Frontal cortex (tissue), 4 donors: ENCODE measurements at places on chromosomes 1 and 21. TPM values are rescaled to one million over a fixed set of nuclear protein-coding genes. Genes with fewer than 3 reads are reported as not detected.
A peak's percentile ranks its signal among the peaks of the same experiment; 100 is the strongest.

DNA sequence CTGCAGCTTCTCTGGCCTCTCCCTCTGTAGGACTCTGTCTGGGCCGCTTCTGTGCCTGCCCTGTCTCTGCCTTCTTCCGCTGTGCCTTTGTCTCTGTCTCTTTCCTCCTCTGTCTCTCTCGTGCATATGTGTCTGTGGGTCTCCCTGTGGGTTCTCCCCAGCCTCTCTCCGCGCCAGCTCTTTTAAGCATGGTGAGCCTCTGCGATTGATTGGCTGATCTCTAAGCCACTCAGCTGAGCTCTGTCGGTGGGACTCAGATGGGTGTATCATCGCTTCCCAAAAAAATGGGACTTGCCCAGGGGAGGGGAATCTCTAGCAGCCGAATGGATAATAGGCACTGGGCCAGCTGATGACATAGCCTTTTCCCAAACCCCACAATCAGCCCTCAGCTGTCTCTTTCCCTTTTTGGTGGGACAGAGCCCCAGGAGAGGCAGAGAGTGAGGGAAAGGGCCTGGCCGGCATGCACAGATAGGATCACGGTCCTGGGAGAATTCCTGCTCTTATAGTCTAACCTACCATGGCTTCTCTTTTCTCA is at the start of gene ADAMTS4:
Gene ADAMTS4 (minus strand): TSS at position 158 of the 535 bp plus-strand sequence. CDS start 427 bp downstream, outside the sequence.
- DNase-seq, result peak; percentile 73

- DNase-seq, result no peak
These were observed 194.3 kb downstream of the RPS6KC1 start for GRCh38 chr1:213245260-213245910.

DNA sequence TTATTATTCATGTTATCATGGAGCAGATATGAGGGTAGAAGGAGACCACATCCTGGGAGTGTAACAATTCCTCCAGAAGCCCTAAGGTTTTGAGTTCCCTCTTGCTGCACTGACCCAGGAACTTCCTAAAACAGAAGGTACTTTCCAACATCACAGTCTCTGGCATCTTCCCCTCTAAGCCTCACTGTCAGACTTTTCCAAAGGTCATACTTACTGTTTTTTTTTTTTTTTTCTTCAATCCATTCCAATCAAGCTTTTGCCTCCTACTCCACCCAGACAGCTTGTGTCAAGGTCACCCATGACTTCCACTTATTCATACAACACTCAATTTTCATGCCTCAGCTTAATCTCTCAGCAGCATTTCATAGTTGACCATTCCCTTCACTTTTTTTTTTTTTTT is 18.4 kb upstream of the UQCRHL start:
- DNase-seq, result no peak

GRCh38 chr1:41650028-41650880 is 165.8 kb upstream of the EDN2 start:
- DNase-seq, result no peak

- DNase-seq, result no peak
These were observed 628 bp downstream of the C1orf159 start for GRCh38 chr1:1115136-1115785.

The PDPN gene
- 4.1 TPM for total RNA-seq

The AADACL3 gene
- total RNA-seq, result not detected

DNA sequence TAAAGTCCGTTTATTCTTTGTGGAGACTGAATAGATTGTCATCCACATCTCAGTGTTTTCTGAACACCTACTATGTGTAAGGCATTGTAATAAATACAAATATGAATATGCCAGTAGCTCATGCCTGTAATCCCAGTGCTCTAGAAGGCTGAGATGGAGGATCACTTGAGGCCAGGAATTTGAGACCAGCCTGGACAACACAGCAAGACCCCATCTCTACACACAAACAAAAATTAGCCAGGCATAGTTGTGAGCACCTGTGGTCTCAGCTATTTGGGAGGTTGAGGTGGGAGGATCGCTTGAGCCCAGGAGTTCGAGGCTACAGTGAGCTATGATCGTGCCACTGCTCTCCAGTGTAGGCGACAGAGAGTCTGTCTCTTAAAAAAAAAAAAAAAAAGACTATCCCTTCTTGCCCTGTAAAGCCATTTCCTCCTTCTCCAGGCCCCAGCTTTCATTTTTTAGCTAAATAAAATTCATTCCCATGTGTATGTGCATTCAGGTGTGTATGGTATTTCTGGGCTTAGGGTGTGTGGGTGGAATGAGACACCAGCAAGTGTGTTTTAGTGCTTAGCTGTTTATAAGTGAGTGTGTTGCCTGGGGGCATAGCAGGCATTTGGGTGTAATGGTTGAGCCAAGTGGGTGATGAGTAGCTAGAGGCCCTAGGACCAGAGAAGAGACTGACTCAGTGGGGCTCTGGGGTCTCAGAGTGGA is 7.8 kb downstream of the CELSR2 start:
- no peak for DNase-seq
